ENCODE measurements at places on chromosomes 11 and 22.

DNA sequence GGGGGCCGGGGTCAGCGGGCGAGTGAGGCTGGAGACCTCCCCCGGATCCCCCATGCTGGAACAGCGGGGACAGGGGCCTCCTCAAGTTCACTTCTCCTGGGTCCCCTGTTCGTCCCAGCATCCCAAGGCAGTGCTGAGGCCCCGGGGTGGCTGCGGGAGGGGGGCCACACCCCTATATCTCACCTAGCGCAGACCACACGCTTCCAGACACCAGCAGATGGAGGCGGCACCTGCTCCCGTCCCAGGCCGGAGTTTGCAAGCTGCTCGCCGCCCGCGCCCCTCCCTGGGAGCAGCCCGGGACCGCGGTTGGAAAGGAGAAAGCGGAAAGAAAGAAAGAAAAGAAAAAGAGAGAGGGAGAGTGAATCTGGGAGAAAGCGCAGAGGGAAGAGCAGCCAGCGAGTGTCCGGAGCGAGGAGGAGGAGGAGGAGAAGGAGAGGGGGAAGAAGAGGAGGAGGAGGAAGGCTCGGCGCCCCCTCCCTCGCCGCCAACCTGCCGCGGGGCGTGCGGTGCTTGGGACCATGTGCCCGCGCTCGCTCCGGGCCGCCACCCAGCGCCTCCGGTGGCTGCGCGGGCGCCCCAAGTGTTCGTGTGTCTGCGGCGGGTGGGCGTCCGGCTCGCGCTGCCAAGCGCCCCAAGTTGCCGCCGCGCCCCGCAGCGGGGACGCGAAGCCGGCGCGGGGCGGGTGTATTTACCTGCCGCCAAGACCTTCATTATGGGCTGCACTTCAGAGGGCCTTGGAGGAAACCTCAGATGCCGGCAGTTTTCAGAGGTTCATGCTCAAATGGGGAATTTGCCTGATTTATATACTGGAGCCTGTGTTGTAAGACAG lies at the start of gene LIF:
Gene LIF, minus strand, starts transcription at position 775 of the 829 bp plus-strand sequence. Its CDS starts 64 bp downstream, at position 711.
- no peak for DNase-seq

GRCh38 chr11:64784813-64785581 lies 6.7 kb upstream of the SF1 start:
- no peak for DNase-seq

GRCh38 chr11:61580271-61580888 lies 496 bp downstream of the SYT7 start:
- DNase-seq = no peak

GRCh38 chr11:83115551-83115950 lies 41.4 kb upstream of the PCF11 start:
- DNase-seq = no peak

DNA sequence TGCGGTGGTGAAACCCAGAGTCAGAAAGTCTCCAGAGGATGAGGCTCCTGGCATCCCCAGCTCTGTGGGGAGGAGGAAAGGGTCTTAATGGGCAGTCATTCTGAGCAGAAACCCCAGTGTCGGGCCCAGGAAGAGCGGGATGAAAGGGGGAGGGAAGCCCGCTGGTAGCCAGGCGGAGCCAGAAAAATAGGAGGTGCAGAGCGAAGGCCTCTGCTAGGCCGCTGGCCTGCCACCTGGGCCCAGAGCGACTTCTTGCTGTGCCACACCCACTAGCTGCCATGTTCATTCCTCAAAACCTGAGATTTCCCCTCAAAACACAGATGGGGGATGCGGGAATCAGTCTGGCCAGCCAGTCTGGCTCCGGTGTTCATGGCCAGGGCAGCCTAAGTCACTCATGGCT lies 650 bp upstream of the POU2AF3 start:
- DNase-seq = no peak

Measured in sciatic nerve (tissue), 2 donors.